RPMI7951 (cell line): ENCODE measurements at places on chromosomes 4 and X. TPM values are rescaled to one million over a fixed set of nuclear protein-coding genes. Genes with fewer than 3 reads are reported as not detected.
A peak's percentile ranks its signal among the peaks of the same experiment; 100 is the strongest.

- DNase-seq: no peak
Measured at GRCh38 chr4:107850438-107850837, 25.7 kb downstream of the SGMS2 start.

GRCh38 chr4:94451051-94451694 is 569 bp upstream of the PDLIM5 start:
- DNase-seq: peak; percentile 35

- peak; percentile 4 for DNase-seq
Measured at GRCh38 chr4:17367201-17367600, 144.7 kb downstream of the QDPR start.

- no peak for DNase-seq
Measured at GRCh38 chr4:163558539-163559044, 64.1 kb downstream of the TMA16 start.

Gene CDKL2
- total RNA-seq: 2.1 and 2.9 TPM in 2 replicates
